ENCODE measurements at places on chromosomes 3 and 15.

DNA sequence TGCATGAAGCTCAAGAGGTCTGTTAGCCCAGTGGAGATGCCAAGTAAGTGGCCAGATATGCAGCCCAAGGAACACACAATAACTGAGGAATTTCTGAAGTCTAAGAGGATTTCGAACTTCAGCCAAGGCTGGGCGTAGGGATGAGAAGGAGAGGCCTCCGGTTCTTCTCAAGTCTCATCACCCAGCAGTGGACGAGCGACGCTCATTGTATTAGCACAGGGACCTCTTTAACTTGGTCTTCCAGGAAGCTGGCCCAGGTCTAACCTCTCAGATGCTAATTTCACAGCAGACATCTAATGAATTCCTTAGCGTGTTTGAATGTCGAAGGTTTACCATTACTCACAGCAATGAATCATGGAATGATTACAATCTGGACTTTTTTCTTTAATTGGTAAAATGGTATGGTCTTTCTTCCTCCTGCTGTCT lies 85.0 kb downstream of the HES1 start:
- DNase-seq = no peak

DNA sequence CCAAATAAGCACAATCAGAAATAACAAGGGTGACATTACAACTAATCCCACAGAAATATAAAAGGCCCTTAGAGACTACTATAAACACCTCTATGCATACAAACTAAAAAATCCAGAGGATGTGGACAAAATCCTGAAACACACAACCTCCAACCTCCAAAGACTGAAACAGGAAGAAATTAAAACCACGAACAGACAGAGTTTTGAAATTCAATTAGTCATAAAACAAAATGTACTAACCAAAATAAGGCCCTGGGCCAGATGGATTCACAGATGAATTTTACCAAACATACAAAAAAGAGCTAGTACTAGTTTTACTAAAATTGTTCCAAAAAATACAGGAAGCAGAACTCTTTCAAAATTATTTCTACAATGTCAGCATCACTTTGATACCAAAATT lies 1043.6 kb downstream of the DIPK2A start:
- DNase-seq = no peak

- DNase-seq = no peak
These were observed 13.3 kb downstream of the EIF3J start for GRCh38 chr15:44550256-44550655.

GRCh38 chr3:116140100-116140689 lies 305.1 kb downstream of the LSAMP start:
- DNase-seq = no peak

DNA sequence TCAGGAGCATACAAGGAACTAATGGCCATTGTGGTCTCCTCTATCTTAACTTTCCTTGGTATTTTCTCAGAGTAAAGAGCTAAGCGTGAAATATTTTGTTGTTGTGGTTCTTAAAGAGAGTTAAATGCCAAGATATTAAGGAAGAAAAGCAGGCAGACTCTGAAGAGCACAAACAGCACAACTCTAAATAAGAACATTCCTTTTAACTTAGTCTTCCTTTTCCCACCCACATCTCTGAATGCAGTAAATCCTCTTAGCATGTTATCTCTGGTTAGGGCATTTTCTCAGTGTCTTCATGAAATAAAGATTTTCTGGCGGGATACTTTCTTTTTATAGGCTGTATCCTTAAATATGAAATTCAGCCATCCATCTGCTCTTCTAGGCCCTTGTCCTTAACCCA lies 1.5 kb downstream of the GPR87 start:
- no peak for DNase-seq

DNA sequence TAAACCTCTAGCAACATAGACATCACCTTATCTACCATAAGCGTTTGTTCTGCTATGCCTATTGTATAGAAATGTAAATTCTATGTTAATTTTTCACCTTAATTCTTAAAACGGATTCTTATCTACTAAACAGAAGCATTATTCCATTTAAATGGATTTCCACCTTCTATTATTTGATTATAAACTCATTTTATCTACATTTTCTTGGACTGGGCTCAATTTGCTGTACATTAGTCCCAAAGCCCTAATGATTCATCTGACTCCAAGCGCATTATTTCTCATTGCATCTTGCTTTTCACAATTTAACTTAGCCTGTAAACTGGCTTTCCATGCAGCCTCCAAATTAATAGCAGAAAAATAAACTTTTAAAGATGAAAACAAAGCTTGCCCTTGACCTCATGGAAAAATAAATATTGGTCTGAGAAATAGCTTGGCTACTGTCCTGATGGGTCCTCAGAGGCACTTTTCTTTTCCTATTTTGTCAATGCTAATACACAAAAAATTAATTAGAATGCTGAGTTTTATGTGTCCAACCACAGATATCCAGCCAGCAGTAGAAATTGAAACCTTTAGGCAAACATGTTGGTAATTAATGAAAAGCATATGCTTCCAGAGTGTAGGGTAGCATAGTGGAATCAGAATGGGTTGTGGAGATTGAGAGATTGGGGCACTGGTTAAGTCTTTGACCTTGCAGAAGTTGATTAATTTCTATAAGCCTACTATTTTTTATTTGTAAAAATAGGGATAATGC lies 81.4 kb upstream of the CFAP20DC start:
- no peak for DNase-seq

DNA sequence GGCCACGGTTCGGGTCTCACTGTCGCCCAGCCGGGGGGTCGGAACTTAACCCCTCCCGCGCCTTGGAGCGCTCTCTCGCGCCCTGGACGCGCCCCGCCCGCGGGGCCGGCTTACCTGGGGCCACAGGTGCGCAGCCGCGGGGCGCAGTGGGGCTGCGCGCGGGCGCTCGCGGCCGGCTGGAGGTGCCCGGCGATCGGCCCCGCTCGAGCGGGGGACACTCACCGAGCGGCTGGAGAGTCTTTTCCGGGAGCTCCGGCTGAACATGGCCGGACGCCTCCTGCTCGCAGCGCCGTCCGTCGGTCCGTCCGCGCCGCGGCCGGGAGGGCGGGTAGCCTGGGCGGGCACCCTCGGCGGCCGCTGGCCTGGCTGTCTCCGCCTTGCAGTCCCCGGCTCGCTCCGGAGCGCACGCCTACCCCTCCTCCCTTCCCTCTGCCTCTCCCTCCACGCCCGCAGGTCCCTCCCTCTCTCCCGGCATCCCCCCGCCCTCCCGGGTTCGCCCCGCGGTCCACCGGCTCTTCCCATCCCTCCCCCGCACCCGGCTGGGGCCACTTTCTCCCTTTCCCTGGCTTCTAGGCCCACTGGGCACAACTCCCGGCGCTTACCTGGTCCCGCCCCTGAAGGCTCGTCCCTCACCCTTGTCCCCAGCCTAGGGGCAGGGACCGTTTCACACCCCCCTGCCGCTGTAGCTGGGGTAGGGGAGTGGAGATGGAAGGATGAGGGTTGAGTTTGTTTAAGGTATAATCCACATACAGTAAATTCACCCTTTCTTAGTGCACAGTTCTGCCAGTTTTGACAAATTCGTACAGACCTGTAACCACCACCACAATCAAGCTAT lies 220.1 kb upstream of the PRICKLE2 start:
- no peak for DNase-seq

DNA sequence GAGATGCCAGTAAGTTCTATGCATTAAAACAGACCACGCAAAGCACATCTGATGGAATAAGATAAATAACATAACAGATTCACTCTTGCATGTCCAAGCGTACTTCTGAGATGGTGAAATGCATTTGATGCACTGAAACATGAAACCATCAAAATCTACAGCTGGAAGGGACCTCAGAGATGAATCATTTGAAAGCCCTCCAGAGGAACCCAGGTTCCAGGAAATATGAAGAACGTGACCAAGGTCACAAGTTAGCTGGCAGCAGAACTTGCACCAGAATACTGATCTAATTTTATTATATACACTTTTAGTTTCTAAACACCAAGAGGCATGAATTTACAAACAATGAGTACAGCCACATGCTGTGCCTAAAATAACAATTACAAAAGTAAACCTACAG lies 957.1 kb downstream of the FHIT start:
- no peak for DNase-seq

DNA sequence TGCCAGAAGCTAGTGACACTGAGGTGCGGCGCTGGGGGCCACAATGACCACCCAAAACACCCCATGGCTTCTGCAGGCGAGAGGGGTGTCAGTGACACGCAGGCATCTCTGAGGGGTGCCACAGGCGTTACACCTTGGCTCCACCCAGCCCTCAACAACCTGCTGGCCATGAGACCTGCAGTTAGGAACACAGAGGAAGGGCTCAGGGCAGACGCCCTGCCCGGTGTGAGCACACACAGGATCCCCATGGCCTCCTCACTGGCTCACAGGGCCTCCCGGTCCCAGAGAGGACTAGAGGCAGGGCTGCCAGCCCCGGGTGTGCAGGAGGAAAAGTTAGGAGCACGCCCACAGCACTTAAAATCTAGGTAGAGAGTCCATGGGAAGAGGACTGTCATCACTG lies 35.1 kb downstream of the CYFIP1 start:
- DNase-seq = no peak

- no peak for DNase-seq
These were observed 354.8 kb upstream of the TBL1XR1 start for GRCh38 chr3:177552051-177552450.

GRCh38 chr3:80035021-80035420 lies 267.2 kb upstream of the ROBO1 start:
- no peak for DNase-seq

DNA sequence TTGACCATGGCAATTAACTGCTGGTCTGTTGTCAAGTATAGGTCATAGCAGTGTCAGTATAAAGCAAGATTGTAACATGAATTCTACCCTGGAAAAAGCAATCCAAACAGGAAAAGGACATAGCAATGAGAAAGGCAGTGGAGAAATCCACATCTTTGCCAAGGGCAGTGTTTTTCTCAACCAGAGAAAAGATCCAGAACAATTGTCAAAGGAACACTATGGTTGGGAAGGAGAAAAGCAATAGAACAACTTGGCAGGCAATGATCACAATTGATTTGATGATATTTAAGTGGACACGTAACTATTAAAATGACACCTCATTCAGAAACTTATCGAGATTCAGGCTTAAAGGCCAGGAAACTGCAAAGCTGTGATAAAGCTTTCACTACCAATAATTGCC lies 271.1 kb downstream of the DIPK2A start:
- DNase-seq = no peak

DNA sequence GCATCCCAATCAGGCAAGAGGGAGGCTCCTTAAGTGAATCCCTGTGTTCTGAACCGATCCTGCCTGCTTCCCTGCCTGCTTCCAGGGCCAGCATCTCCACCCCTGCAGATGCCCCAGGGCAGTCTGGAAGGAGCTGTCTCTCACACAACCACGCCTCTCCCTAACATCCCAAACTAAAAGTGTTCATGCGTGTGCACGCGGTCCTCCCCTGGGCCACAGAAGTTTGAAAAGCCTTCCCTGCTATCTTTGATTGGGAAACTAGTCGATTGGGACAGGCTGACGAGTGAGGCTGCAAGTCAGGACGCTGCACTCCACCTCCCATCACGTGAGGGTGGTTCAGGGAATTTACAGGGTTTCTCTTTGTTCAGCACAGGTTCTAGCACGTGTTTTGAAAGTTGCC lies 340.9 kb upstream of the ICE2 start:
- DNase-seq = no peak

DNA sequence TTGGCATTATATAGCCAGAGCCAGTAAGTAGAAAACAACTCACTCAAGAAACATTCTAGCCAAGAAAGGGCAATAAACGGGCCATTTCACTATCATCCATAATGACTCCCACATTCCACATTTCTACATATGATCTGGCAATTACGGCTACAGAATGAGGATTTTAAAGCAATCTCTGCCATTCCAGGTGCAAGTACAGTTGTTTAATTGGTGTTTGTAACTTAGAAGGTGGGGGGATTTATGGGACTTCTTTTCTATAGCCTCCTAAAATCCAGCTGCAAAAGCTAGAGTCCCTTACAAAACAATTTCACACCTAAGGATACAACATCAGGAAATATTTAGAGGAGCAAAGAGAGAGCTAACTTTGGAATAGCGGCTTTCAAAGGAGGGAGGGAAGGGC lies 295.4 kb upstream of the RORA start:
- DNase-seq = no peak

DNA sequence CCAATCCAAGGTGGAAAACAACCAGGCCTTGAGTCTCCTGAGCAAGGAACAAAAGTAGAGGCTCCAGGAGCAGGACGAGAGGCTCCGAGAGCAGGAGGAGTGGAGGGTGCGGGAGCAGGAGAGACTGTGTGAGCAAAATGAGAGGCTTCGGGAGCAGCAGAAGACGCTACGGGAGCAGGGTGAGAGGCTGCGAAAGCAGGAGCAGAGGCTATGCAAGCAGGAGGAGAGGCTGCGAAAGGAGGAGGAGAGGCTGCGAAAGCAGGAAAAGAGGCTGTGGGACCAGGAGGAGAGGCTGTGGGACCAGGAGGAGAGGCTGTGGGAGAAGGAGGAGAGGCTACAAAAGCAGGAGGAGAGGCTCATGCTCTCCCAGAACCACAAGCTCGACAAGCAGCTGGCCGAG lies 60.3 kb upstream of the UBE2Q2 start:
- no peak for DNase-seq

DNA sequence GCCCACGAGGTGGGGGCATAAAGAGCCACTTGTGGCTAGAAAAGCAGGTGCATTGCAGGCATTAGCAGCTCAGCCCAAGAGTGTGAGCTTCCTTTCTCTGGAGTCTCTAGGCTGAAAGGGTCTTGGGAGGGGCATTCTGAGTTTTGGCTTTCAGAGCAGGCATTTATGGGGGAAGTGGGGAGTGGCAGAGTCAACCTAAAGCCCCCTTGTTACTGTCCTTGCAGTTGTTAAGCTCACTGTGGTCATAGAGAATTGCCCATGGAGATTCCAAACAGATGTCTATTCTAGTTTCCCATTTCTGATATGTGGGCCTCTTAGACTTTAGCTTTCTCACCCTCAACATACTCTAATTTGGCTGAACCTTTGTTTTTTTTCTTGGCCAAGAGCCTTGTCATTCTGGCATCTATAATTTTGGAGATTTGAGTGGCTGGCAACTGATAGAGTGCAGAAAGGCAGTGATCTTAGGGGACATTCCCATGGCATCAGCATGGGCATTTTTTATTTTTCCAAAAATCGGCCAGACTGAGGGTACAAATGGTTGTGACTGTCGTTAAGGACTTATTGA lies 217.9 kb downstream of the THSD4 start:
- no peak for DNase-seq

- DNase-seq = peak; percentile 3
These were observed 27.5 kb upstream of the MASP1 start for GRCh38 chr3:187318819-187319616.

DNA sequence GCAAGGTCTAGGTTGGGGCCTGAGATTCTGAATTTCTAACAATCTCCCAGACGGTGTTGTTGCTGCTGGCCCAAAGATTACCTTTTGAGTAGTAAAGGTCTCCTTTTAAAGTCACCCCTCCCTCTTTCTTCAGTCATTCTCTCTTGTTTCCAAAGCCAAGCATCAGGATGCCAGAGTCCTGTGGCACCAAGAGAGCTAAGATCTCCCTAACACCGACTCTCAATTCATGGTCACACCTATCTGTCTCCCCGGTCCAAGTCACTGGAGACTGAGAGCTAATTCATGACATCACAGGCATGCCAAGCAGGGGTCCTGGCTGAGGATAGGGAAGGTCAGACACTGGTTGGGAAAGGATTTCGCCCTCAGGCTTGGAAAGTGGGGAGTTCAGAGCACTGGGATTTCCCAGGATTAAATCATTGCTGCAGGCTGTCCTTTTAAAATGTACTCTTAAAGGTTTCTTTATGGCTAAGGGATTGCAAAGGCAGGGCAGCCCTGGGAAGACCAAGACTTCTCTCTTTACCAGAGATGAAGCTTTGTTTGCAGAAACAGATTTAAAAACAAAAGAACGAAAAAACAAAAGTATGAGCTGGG lies 7.3 kb downstream of the SHOX2 start:
- no peak for DNase-seq

GRCh38 chr3:89144080-89144479 lies 36.7 kb downstream of the EPHA3 start:
- DNase-seq = no peak

GRCh38 chr3:134640378-134640777 lies 10.4 kb downstream of the KY start:
- no peak for DNase-seq

Data from stimulated activated CD8-positive, alpha-beta memory T cell treated with anti-CD3 and anti-CD28 coated beads, Interleukin-2, amount 100 ng/mL, for 48 hours (primary cell).